ENCODE measurements at places on chromosomes 16 and 17.

DNA sequence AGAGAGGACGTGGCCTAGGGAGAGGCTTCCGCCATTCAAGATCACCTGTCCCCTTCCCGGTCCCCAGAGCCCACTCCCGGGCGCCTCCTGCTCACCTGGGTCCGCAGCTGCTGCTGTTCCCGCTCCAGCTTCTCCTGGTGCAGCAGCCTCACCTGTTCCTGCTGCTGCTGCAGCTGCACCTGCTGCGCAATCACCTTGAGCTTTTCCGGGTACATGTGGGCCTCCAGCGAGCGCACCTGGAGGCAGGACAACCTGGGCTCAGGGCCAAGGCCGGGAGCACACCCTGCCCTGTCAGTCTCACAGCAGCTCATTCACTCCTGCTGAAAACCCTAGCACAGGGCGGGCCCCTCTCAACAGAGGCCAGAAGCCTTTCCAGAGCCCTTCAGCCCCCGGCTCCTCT lies 12.5 kb downstream of the TFAP4 start:
- DNase-seq = no peak

GRCh38 chr17:81025065-81025740 lies 9.7 kb upstream of the BAIAP2 start:
- no peak for DNase-seq

GRCh38 chr17:16820979-16821543 lies 131.0 kb downstream of the CCDC144A start:
- no peak for DNase-seq

DNA sequence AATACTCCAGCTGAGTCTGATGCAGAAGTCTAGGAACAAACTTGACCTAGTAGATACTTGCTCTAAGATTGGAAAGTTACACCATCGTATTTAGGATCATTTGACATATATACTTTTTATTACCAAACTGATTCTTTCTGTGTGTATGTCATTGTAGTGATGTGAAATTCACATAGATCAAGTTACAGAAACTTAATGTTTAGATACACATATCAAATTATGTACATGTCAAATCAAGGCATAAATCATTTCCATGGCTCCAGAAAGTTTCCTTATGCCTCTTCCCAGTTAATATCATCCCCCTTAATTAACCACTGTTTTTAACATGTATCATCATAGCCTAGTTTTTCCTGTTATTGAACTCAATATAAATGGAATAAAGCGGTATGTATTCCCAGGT lies 292.0 kb upstream of the CDH11 start:
- DNase-seq = no peak

DNA sequence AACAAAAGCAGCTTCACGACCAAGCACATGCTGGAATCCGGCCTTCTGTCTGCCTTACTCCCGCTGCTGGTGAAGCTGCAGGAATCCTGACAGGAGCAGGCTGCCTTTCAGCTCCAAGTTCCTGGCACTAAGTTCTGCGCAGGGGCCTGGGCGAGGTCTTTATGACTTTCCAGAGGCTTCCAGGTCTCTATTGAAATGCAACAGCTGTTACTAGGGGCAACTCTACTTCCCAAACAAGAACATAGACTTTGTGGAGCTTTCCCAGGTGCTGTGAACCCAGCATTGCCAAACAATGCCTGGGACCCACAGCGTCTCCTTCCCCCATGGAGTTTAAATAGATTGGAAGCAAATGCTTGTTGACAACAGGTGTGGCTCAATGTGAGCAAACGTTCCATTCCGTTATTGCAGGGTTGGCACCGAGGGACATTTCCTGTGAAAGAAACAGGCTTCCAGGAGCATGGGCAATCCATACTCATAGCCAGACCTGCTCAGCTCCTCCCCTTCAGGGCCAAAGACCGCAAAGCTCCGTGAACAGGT lies 156.0 kb downstream of the CDH13 start:
- DNase-seq = peak; percentile 55

GRCh38 chr16:4049031-4049430 lies 67.2 kb downstream of the ADCY9 start:
- DNase-seq = no peak

DNA sequence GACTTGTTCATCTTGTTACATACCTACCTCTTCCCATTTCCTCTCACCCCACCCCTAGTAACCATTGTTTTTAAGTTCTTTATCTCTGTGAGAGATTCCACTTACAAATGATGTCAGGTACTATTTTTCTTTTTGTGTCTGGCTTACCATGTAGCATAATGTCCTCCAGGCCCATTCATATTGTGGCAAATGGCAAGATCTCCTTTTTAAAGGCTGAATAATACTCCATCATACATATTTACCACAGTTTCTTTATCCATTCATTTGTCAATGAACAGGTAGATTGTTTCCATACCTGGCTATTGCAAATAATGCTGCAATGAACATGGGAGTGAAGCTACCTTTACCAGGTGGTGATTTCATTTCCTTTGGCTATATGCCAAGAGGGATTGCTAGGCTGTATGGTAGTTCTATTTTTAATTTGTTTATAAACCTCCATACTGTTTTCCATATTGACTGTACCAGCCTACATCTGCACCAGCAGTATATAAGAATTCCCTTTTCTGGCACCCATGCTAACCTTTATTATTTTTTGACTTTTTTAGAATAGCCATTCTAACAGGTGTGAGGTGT lies 53.9 kb downstream of the NSRP1 start:
- no peak for DNase-seq

Measured in NT2/D1 (cell line).